Stimulated activated naive CD4-positive, alpha-beta T cell treated with Interleukin-2 at 50 U/mL for 16 hours (primary cell): ENCODE measurements at places on chromosomes 1 and 21.

GRCh38 chr1:111699268-111699667 is 39.9 kb downstream of the INKA2 start:
- no peak for DNase-seq

DNA sequence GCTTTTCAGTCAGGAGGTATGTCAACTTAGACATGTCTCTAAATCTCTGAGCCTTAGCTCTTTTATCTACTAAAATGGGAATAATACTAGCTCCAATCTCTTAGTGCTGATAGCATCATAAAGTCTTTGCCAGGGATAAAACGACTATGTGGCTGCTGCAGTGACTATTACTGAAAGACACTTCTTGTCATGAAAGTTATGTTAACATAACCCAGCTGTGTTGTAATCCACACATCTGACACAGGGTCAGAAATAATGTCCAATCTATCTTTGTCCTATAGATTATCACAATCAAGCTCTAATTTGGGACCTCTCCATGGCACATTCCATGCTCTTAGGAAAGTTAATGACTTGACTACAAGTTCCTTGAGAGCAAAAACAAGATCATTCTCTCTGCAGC is 62.8 kb downstream of the JAK1 start:
- DNase-seq, result no peak

- no peak for DNase-seq
Measured at GRCh38 chr1:92701147-92701546, 83.8 kb downstream of the EVI5 start.

DNA sequence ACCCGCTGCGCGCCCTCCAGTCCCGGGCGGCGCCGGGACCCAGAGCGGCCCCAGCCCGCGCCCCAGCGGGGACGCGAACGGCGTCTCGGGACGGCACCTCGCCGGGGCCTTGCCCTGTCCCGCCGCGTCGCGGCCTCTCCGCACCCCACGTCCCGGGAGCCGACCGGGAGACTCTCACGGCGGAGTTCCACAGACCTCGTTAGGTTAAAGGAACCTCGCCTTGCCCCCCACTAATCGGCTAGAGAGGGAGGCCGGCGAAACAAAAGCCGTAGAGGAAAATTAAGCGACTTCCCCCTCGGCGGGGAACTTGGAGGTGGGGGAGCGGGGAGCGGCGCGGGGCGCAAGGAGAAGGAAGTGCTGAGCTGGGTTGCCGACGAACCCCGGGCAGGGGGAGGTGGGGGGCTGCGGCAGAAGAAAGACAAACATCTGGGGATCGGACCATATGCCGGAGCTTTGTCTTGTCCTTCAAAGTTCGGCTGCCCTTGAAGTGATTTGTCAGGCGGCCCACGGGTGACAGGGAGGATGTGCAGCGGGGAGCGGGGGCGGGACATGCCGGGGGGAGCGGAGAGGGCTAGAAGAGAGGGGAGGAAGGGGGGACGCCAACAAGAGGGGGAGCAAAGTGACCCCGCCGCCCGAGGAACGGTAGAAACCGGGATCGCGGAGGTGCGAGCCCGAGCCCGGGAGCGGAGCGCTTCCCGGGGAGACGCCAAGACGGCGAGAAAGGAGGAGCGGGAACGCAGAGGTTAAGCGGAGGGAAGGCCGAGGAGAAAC is 120.0 kb upstream of the RRP15 start:
- no peak for DNase-seq

DNA sequence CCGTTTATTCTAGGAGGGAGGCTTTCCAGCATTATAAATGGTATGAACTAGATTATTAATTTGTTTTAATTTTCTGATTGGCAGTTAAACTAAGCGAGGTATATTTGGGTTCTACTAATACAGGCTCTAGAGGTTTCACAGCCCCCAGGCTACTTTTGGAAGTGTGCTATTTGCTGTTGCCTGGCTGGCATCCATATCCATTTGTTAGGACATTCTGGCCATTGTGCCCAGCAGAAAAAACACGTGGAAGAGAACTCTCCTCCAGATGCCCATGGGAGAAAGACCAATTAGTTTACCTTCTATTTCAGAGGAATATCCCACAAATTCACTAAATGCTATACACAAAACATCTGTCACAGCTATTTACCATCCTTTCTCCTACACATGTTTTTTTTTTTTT is 29.3 kb downstream of the MACO1 start:
- no peak for DNase-seq

- DNase-seq, result no peak
Measured at GRCh38 chr1:156232201-156232894, 9.6 kb upstream of the BGLAP start.

GRCh38 chr1:85379203-85380136 is 85.5 kb downstream of the DDAH1 start:
- DNase-seq, result no peak

GRCh38 chr1:217660353-217661062 is 29.4 kb downstream of the SPATA17 start:
- no peak for DNase-seq

DNA sequence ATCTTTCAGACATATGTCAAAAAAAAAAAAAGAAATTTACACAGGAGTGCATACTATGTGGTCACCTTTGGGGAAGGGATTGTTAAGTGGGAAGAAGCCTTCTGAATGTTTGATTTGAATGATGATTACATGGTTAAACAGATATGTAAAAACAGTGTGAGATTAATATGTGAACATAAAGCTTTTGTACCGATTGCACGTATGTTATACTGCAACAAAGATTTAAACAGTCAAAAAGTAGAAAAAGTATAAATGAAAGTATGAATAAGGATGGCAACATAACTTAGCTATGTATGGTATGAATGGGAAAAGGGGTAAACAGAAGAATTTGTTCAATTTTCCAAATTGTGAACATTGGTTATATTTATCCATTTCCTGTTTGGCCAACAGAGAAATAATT is 10.0 kb upstream of the PLPP3 start:
- DNase-seq, result no peak

GRCh38 chr1:215583185-215583749 is 16.2 kb downstream of the KCTD3 start:
- no peak for DNase-seq

GRCh38 chr1:19411612-19412011 is 73.7 kb downstream of the CAPZB start:
- DNase-seq, result no peak

DNA sequence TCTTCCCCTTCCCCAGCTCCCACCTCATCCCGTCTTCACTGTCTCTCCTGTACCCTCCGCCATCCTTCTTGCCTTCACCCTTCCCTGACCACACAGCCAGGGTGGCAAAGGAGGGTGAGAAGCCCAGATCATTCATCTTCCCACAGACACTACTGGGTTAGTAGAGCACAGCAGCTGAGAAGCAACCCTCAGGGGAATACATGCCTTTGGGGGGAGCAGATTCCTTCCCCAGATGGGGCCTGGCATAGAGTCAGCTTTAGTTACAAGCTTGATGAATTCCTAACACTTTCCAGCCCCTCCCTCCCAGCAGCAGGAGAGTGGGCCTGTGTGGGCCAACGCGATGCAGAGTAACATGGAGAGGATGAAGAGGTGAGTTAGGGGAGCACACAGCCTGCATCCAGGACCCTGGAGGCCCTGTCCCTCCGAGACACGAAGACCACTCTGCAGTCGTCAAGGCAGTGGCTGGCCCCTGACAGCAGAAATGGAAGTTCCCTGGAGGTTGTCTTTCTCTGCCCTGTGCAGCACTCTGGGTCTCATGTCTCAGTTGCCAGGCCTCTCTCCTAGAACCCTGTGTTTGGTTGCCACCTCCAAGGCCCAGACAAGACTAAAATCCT is 8.8 kb upstream of the BTG2 start:
- DNase-seq, result no peak
